ENCODE measurements at places on chromosomes 6 and 20. TPM values are rescaled to one million over a fixed set of nuclear protein-coding genes. Genes with fewer than 3 reads are reported as not detected.

TBX18 gene
- total RNA-seq: 3.6 TPM

SNX14 gene
- total RNA-seq: 118 TPM

FOXC1 gene
- 0.30 TPM for total RNA-seq

RAMACL gene
- total RNA-seq: 0.74 TPM

SMLR1 gene
- not detected for total RNA-seq

PROKR2 gene
- total RNA-seq: not detected

CYP24A1 gene
- not detected for total RNA-seq

DLL1 gene
- total RNA-seq: under 0.01 TPM

PGC gene
- total RNA-seq: not detected

MDC1 gene
- total RNA-seq: 13.2 TPM

TSBP1 gene
- total RNA-seq: not detected

TGIF2 gene
- 9.5 TPM for total RNA-seq

FRS3 gene
- total RNA-seq: 1.2 TPM

HLA-DRB5 gene
- not detected for total RNA-seq

VPS16 gene
- total RNA-seq: 57.6 TPM

FOXO3 gene
- total RNA-seq: 26.1 TPM

TNNC2 gene
- not detected for total RNA-seq

BPIFB3 gene
- total RNA-seq: not detected

SIGLEC1 gene
- total RNA-seq: not detected

RAET1E gene
- not detected for total RNA-seq

CTNNBL1 gene
- total RNA-seq: 24.1 TPM

B3GAT2 gene
- total RNA-seq: not detected

ANKRD66 gene
- total RNA-seq: not detected

TRDN gene
- not detected for total RNA-seq

C6orf118 gene
- not detected for total RNA-seq

SLC32A1 gene
- total RNA-seq: not detected

NINL gene
- total RNA-seq: 9.5 TPM

PPP1R16B gene
- total RNA-seq: 0.30 TPM

FERMT1 gene
- total RNA-seq: 10.9 TPM

GPR63 gene
- total RNA-seq: 0.59 TPM

UNC5CL gene
- not detected for total RNA-seq

TM9SF4 gene
- 54.8 TPM for total RNA-seq

CST5 gene
- not detected for total RNA-seq

LRRN4 gene
- total RNA-seq: not detected

ATP9A gene
- total RNA-seq: 22.3 TPM

PTP4A1 gene
- 143 TPM for total RNA-seq

DLK2 gene
- 0.30 TPM for total RNA-seq

PLCB4 gene
- total RNA-seq: 2.7 TPM

CGAS gene
- total RNA-seq: 5.6 TPM

RFX6 gene
- total RNA-seq: not detected

NNAT gene
- 0.42 TPM for total RNA-seq

IPCEF1 gene
- not detected for total RNA-seq

FNDC1 gene
- total RNA-seq: not detected

PPT2 gene
- total RNA-seq: 16.6 TPM

KLC4 gene
- 21.1 TPM for total RNA-seq

ARFRP1 gene
- total RNA-seq: 35.3 TPM

OLIG3 gene
- total RNA-seq: not detected

ZNF335 gene
- total RNA-seq: 12.2 TPM

PSORS1C2 gene
- total RNA-seq: not detected

DYNLT2 gene
- total RNA-seq: 0.83 TPM

SOBP gene
- total RNA-seq: 4.8 TPM

PKHD1 gene
- total RNA-seq: not detected

ZBTB12 gene
- total RNA-seq: 3.6 TPM

ZNF217 gene
- total RNA-seq: 17.2 TPM

GLP1R gene
- not detected for total RNA-seq

PPIL6 gene
- total RNA-seq: 2.9 TPM

CCDC28A gene
- 9.1 TPM for total RNA-seq

POLR1H gene
- total RNA-seq: 28.2 TPM
